ENCODE measurements at places on chromosomes 5 and 9. TPM values are rescaled to one million over a fixed set of nuclear protein-coding genes. Genes with fewer than 3 reads are reported as not detected.

- DNase-seq: no peak
Observed at GRCh38 chr5:10649666-10650380, 86.0 kb downstream of the ANKRD33B start.

DNA sequence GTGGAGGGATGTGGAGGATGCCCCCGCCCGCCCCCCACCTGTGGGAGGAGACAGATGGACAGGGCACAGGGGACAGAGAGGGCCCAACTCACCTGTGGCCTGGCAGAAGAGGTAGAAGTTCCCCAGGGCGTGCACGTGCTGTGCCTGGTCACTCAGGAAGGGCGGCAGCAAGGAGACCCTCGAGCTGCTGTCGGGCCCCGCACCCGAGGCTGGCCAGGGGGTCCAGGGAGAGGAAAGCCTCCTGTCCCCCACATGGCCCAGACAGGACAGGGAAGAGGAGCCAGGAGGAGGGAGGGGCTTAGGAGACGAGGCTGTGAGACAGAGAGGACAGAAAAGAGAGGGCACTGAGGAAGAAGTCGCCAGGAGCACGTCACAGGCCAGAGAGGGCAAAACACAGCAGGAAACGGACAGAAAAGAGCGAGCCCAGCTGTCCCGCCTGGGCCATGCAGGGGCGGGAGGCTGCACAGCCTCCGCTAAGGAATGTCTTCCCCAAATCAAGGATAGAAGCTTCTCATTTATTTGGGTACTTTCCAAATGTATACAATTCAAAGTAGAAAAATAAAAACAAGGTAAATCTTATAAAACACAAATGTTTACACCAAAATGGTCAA, 58.5 kb downstream of the SECISBP2 start:
- no peak for DNase-seq

GRCh38 chr9:18129809-18130334, 344.1 kb upstream of the ADAMTSL1 start:
- no peak for DNase-seq

DNA sequence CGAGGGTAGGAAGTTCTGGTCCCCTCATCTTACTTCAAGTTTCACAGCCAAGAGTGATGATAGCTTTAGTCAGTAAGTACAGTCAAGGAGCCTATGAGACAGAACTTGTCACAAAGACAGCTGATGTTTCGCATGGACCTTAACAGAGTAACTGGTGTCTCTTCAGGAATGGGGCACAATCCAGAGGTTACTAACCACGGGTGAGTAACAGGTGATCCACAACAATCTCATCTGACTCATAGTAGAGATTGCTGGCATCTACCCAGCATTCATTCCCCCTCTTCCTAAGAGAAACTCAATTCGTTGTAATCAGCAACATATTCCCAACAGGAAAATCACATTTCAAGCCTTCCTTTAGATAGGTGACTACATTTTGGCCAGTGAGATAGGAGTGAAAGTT, 126.7 kb downstream of the SNX18 start:
- peak; percentile 93 for DNase-seq

- DNase-seq: no peak
Observed at GRCh38 chr5:101539315-101539714, 636.2 kb upstream of the ST8SIA4 start.

Gene SAXO1
- total RNA-seq: 0.06 TPM

Gene FGD3
- not detected for total RNA-seq
